ENCODE measurements at places on chromosomes 6 and 20. TPM values are rescaled to one million over a fixed set of nuclear protein-coding genes. Genes with fewer than 3 reads are reported as not detected.

The RGS19 gene
- 6.8 TPM for polyA plus RNA-seq

The XKR7 gene
- not detected for polyA plus RNA-seq

The SLC52A3 gene
- 11.4 TPM for polyA plus RNA-seq

The DCDC2 gene
- polyA plus RNA-seq: 22.1 TPM

The KATNA1 gene
- polyA plus RNA-seq: 18.1 TPM

The CUTA gene
- 433 TPM for polyA plus RNA-seq

The PRR18 gene
- not detected for polyA plus RNA-seq

The CPXM1 gene
- polyA plus RNA-seq: 7.1 TPM

All from kidney (tissue), 22 donors.